ENCODE measurements at places on chromosomes 4 and X.

- DNase-seq = no peak
These were observed 18.5 kb downstream of the SUV39H1 start for GRCh38 chrX:48715072-48715471.

DNA sequence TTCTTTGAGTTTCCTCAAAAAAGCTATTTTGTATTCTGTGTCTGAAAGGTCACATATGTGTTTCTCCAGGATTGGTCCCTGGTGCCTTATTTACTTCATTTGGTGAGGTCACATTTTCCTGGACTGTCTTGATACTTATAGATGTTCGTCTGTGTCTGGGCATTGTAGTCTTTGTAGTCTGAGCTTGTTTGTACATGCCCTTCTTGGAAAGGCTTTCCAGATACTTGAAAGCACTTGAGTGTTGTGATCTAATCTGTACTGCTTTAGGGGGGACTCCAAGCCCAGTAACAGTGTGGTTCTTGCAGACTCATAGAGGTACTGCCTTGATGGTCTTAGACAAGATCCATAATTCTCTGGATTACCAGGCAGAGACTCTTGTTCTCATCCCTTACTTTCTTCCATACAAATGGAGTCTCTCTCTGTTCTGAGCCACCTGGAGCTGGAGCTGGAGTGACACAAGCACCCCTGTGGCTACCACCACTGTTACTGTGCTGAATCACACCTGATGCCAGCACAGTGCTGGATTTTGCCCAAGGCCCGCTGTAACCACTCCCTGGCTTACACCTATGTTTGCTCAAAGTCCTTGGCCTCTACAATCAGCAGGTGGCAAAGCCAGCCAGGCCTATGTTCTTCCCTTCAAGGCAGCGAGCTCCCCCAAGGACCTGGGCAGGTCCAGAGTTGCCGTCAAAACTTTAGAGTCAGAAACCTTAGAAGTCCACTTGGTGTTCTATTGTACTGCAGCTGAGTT, 72.3 kb upstream of the EFHC2 start:
- no peak for DNase-seq

- peak; percentile 4 for DNase-seq
These were observed 3.8 kb downstream of the CHST7 start for GRCh38 chrX:46577221-46578005.

DNA sequence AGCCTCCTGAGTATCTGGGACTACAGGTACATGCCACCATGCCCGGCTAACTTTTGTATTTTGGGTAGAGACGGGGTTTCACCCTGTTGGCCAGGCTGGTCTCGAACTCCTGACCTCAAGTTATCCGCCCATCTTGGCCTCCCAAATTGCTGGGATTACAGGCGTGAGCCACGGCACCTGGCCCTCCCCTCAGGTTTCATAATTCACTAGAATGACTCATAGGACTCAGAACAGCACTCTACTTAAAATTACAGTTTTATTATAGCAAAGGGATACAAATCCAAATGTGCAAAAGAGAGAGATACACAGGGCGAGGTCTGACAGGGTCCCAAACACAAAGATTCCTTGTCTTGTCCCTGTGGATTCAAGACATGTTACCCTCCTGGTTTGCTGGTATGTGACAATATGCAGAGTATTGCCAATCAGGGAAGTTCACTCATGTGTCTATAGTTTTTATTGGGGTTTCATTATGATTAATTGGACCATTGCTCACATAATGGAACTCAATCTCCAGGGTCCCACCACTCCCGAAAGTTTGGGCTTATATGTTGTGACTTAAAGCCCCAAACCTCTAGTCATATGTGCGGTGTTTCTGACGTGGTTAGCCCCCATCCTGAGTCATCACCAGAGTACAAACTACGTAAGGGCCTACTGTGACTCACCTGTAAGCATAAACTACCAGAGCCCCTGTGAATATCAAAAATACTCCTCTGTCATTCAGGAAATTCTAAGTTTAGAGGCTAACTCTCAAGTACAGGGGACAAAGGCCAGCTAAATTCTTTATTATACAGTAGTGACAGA, 5.2 kb downstream of the YIPF6 start:
- no peak for DNase-seq

DNA sequence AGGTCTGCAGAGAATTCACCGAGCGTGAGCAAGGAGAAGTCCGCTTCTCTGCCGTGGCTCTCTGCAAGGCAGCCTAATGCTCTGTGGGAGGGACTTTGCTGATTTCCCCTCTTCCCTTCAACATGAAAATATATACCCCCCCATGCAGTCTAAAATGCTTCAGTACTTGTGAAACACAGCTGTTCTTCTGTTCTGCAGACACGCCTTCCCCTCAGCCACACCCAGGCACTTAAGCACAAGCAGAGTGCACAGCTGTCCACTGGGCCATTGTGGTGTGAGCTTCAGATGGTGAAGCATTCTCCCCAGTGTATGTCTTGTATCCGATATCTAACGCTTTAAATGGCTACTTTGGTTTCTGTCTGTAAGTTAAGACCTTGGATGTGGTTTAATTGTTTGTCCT, 11.3 kb downstream of the UCHL1 start:
- DNase-seq = no peak

- DNase-seq = no peak
These were observed 48.8 kb upstream of the MAN2B2 start for GRCh38 chr4:6526156-6526555.

- DNase-seq = no peak
These were observed 24.4 kb downstream of the FRAS1 start for GRCh38 chr4:78081541-78081940.

DNA sequence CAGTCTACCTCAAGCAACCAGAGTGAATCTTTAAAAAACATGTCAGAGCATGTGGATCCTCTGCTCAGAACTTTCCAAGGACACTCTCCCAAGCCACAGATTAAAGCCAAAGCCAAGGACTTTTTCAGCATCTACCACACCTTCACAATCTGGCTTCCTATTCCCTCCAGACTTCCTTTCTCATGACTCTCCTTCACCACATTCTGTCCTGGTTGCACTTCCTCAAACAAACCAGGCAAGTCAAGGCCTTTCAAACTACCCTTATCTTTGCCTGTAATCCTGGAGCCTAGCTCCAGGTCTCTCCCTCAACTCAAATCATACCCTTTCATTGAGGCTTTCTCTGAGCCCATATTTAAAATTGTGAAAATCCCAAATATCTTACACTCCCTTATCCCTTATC, 191.6 kb upstream of the GALNTL6 start:
- no peak for DNase-seq

DNA sequence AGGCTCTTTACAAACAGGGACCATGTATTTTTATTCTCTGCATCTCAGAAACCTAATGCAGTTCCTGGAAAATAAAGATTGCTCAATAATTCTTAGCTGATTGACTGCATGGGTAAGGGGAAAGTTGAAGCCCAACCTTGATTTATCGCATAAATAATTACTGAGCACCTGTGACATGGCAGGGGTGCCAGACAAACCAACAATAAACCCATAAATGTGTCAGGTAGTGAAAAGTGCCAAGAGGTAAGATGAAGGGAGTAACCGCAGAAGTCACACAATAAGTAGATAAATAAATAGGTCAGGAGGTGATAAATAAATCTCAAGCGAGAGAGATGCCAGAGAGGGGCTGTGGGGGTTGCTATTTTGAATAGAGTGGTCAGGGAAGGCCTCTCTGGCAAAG, 20.1 kb upstream of the AP1S2 start:
- DNase-seq = no peak

DNA sequence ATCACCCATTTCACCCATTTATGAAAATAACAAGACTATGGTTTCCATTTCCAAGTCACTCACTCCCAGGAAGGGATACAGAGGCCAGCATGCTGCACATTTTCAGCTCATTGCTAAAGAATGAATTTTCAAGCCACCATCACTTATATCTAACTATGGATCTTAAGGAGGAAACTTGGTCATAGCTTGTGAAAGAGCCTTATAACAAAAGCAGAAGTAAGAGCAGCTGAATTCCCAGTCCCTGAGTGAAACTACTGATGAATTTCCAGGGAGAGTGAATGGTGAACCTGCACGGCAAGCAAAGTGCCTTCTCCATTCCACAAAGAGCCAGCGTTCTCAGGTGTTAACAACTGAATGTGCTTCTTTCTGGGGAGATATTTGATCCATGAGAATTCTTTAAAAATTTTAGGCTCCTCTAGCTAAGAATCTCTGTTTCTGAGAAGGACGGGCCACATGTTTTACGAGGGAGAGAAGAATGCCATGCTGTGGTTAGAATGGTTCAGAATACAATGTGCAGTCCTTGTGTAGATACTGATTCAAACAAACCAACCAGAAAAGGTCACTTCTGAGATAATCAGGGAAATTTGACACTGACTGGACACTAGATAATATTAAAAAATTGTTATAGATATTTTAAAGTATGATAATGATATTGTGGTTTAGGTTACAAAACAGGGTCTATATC, 24.0 kb downstream of the BTC start:
- DNase-seq = peak; percentile 18

DNA sequence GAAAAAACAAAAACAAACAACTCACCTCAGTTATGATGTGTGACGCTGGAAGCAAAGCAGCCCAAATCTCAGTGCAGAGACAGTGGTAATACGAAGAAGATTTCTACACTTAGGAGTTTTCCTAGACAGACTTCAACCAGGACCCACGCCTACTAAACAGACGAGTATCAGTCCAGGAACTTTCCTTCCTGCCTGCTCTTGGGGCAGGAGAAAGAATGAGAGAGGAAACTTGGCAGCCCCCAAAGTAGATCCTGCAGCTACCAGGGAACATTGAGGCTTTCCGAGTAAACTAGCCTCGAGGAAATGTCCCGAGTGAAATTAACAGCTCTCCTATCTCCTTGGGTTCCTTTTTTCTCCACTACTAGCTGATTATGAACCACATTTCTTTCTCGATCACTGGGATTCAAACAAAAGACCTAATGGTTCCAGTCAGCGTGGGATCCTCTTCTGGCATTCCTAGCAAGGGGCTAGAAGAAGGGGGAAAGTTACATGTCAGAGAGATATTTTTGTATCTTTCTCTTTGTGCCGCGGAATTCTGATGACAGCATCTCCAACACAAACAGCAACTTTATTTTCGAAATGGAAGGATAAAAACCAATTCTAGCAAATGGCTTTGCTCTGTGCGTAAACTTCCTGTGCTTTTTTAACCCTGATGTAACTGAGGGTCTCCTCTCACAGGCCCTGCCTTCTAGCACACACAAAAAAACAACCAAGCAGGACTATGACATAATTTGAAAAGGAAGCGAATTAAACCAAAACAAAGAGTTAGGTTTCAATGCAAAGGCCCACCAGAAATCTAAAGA, 53.2 kb downstream of the PPM1K start:
- no peak for DNase-seq

GRCh38 chr4:78735697-78736096, 40.5 kb upstream of the BMP2K start:
- no peak for DNase-seq

- peak; percentile 58 for DNase-seq
These were observed 4.2 kb downstream of the CENPVL3 start for GRCh38 chrX:51614353-51615012.

- DNase-seq = no peak
These were observed 229.0 kb upstream of the GLRA2 start for GRCh38 chrX:14300376-14300775.

DNA sequence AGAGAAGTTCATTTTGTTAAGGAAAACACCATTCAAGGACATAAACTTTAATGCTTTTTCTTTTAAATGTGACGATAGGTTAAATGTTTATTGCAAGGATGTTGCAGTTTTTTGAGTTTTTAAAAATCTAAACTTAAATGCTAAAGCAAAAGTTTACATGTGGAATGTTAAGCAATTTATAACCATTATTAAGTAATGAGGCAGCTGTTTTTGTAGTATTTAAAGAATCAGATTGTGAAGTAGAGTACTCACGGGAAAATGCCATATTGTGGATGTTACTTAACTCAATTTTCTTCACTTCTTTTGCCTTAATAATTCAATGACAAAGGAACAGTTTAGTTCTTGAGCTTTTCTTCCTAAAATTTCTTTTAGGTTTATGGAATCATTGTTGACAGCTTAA, 43.5 kb downstream of the UBE2K start:
- no peak for DNase-seq

- peak; percentile 42 for DNase-seq
These were observed 48.9 kb upstream of the SPIN3 start for GRCh38 chrX:57044245-57044644.

DNA sequence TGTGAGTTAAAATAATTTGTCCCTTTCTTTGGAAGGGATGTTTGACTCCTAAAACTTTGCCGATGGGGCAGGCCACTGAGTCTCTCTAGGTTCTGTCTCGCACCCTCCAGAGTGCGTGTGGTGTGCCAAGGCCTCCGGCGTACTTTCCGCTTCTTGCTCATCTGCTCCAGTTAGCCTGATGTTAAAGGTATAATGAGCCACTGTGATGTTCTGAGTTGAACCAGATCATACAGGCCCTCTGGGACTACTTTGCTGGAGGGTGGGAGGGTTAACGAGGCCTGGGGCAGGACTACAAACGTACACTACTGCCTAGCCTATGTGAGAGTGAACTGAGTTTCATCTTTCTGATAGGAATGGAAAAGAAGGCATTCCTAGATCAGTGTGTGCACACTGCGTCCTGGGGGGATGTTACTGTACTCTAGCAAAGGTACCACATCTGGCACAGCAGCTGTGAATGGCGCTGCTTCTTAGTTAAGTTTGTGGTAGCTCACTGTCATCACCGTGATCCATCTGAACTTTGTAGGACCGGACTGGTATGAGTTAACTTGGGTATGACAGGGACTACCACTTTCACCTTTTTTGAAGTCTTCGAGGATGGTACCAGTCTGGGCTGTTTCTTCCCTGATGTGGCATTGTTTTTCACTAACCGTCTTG, 60.2 kb downstream of the RGS12 start:
- DNase-seq = no peak

- no peak for DNase-seq
These were observed 25.3 kb downstream of the FBXW7 start for GRCh38 chr4:152510349-152511147.

- DNase-seq = no peak
These were observed 33.5 kb upstream of the ASMTL start for GRCh38 chrX:1486177-1486576.

DNA sequence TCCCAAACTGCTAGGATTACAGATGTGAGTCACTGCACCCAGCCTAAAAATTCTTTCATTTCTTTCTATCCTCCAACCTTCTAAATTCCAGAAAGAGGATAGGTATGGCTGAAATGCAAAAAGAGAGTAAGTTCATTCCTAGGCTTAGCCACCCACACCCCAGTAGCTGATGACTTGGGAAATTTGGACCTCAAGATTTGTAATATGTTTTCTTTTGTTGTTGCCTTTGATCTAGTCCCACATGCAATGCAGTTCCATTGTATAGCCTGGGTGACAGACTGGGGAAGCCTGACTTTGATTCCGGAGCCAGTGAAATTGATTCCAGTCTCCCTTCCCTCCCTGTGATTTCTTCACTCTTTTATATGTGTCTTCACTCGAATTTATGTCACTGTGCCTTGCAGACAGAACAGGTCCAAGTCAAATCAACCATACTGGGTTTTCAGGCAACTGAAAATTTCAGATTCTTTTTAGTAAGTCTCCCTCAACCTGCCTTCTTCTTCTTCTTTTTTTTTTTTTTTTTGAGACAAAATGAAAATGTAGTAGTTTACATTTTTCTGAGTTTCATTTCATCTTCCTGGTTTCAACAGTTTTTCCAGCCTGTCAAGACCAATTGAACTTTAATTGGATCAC, 176.2 kb upstream of the RBPJ start:
- DNase-seq = no peak

- DNase-seq = no peak
These were observed 9.1 kb upstream of the RNF4 start for GRCh38 chr4:2459589-2460349.
